Activated T-helper 1 cell treated with anti-CD3 and anti-CD28 coated beads, Interleukin-2, amount 50 U/mL, for 16 hours (primary cell): ENCODE measurements at places on chromosomes 4 and X.

- DNase-seq = no peak
These were observed 98.9 kb downstream of the SLC39A8 start for GRCh38 chr4:102246416-102246815.

- DNase-seq = no peak
These were observed 28.1 kb downstream of the ANK2 start for GRCh38 chr4:113077575-113077974.

DNA sequence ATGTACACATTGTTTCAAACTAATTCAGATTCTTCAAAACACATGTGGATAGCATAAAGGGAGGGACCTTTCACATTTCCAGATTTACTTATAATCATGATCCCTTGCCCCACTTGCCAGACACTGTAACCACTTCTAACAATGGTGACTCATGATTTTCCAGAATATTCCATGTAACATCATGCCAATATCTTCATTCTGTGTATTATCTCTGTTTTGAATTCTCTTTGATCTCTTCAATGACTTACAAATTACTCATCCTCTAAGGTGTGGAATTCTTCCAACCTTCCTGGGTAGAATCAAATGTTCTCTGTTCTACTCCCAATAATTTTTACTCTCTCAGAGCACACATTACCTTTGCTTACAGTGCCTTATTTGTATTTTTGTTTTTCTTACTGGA, 517.1 kb downstream of the PCDH7 start:
- DNase-seq = no peak

DNA sequence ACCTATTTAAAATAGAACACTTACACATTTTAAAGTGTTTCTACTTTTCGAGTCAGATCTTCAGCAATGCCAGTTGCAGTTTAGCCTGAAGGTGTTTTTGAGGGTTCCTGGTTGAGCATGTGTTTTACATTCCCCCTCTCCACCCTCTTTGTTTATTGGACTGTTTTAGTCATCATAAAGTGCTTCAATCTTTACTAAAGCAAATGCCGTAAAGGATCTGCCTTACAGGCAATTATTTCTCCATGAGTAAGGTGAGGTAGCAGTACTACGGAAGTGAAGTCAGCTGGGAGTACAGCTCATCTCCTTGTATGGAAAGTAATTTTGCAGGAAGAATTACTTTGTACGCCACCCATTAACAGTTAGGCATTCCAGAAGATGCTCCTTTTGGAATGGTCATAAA, 36.9 kb downstream of the PDLIM5 start:
- no peak for DNase-seq

DNA sequence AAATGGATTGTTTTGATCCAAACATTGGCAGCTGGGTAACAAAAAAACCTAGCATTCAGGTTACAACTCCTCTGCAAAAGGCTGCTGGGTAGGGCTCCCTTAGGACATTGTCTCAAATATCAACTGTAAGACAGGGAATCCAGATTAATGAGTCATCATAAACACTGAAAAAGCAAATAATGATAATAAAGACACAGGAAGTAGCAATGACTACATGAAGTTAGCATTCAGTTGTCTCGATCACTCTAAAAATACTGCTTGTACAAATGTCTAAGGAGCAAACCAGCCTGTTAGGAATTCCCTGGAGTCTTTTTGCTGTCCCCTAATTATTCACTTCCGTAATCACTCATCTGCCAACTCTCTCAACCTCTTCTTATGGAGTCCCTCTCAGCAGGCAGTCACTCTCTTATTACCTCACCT, 259.2 kb downstream of the GPC3 start:
- no peak for DNase-seq
